ENCODE measurements at places on chromosomes 12 and 14.

GRCh38 chr12:67155863-67156262 lies 113.3 kb upstream of the CAND1 start:
- DNase-seq: no peak

DNA sequence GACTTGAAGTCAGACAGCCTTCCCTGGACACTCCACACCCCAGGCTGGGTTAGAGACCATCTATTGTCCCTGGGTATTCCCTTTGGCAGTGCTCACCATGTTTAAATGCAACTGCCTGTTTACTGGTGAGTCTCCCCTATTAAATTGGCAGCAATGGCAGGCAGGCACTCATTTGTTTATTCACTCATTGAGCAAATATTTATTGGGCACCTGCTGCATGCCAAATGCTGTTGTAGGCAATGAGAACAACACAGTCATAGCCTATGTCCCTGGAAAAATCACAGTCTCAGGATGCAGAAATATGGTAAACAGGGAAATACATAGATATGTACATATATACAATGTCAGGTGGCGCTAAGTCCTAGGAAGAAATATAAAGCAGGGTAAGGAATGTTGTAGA lies 212.8 kb downstream of the SUDS3 start:
- no peak for DNase-seq

GRCh38 chr12:5524116-5524768 lies 92.3 kb downstream of the NTF3 start:
- no peak for DNase-seq

GRCh38 chr12:93733358-93733757 lies 56.2 kb downstream of the CRADD start:
- DNase-seq: no peak

GRCh38 chr12:121184984-121185889 lies 24.7 kb upstream of the P2RX4 start:
- DNase-seq: no peak

GRCh38 chr12:62045211-62045610 lies 215.0 kb upstream of the USP15 start:
- no peak for DNase-seq

- DNase-seq: no peak
Measured at GRCh38 chr12:76546889-76547288, 12.7 kb downstream of the OSBPL8 start.

DNA sequence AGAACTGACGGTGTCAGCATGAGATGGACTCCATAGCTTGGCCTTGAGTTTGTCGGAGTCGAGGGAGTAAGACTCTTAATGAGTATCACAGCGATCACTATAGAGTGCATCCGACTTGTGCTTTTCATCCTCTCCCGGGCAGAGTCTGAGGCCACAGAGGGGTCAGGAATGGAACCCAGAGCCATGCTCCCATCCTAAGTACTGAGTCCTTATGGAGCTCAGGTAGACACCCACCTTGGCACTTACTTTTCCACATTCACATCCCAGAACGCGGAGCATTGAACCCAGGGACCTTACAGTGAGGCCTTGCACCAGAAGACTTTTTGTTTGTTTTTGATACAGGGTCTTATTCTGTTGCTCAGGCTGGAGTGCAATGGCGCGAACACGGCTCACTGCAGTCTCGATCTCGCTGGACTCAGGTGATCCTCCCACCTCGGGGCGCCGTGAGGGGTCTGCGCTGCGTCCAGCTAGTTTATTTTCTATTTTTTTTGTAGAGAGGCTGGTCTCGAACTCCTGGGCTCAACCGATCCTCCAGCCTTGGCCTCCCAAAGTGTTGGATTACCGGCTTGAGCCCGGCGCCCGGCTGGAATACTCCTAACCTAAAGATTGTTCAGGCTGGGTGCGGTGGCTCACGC lies 719 bp upstream of the SRSF9 start:
- DNase-seq: no peak

- DNase-seq: peak; percentile 47
Measured at GRCh38 chr12:114685320-114685781, 1.4 kb upstream of the TBX3 start.

- no peak for DNase-seq
Measured at GRCh38 chr14:103189481-103190470, 66.5 kb downstream of the TNFAIP2 start.

Data from right hindlimb (tissue), 1 donor.